ENCODE measurements at places on chromosomes 4 and X.

- no peak for DNase-seq
Measured at GRCh38 chr4:7384003-7384928, 50.5 kb downstream of the PSAPL1 start.

- DNase-seq, result no peak
Measured at GRCh38 chrX:68376373-68376772, 56.9 kb downstream of the OPHN1 start.

- no peak for DNase-seq
Measured at GRCh38 chr4:8740666-8741395, 130.8 kb downstream of the HMX1 start.

DNA sequence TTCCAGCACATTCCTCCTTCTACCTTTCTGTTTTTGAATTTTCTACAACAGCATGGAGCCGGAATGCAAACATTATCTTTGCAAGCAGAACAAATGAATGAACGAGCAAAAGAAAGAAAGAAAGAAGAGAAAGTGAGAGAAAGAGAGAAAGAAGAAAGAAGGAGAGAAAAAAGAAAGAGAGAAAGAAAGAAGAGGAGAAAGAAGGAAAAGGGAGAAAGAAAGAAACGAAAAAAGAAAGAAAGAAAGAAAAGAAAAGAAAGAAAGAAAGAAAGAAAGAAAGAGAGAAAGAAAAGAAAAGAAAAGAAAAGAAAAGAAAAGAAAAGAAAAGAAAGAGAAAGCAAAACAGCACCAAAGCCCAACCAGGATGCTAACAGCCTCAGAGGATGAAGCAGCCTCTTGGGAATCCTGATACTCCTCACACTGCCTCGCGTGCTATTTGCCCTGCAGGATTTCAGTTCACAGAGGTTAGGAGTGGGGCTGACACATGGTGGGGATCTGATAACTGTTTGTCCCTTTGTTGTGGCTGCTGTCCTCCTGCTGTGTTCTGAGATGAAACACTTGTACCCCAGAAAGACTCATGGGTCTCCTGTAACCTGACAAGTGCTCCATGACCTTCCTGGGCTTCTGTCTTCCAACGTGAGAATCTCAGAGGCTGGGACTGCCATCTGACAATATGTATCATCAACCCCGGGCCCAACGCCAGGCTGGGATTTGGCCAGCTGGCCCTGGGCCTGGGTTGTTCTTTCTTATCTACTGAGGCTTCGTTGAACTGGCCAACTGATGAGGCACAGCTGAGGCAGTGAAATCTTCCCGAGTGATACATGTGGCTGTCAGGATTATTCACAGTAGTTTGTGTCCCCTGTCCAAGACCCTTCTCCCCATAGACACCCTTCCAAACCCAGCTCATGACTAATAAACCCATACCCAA, 61.0 kb downstream of the SEPSECS start:
- DNase-seq, result no peak

- peak; percentile 64 for DNase-seq
Measured at GRCh38 chr4:78058591-78059523, 1.7 kb downstream of the FRAS1 start.
